ENCODE measurements at places on chromosomes 4 and X.

DNA sequence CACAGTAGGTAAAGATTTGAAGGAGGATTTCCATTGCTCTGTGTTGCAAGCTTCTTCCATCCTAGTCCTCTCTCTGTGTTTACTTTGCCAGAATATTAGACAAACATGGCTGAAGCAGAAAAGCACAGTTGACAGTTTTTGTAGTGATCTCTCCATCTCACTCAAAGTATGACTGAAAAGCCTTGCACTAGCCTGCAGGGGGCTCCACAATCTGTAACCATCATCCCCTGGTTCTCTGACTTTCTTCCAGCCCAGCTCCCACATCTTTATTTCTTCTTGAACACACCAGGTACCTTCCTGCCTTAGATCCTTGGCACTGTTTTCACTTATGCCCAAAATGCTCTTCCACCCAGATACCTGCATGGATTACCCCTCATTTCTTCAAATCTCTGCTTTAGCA is 34.1 kb upstream of the HHIP start:
- DNase-seq = no peak

DNA sequence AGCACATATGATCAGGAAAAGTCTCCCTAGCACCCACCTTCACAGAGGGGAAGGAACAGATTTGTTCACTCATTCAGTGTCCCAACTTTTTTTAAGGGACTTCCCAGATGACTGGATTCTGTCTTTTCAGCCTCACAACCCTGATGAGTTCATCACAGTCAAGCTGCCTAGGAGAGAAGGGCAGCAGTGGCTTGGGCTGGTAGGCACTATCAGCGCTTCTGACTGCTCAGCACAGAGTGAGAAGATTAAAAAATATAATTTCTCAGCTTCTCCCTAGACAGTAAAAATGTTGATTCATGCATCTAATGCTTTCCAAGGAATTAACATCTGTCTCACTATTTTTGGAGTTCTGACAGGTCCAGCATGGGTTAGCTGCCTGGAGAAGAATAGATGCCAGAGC is 328.2 kb downstream of the DTHD1 start:
- DNase-seq = no peak

- no peak for DNase-seq
These were observed 8.6 kb upstream of the TKTL2 start for GRCh38 chr4:163482190-163482589.

- no peak for DNase-seq
These were observed 52.7 kb downstream of the GABRB1 start for GRCh38 chr4:47084111-47084510.

GRCh38 chr4:45668128-45668527 is 455.7 kb downstream of the GABRG1 start:
- no peak for DNase-seq

DNA sequence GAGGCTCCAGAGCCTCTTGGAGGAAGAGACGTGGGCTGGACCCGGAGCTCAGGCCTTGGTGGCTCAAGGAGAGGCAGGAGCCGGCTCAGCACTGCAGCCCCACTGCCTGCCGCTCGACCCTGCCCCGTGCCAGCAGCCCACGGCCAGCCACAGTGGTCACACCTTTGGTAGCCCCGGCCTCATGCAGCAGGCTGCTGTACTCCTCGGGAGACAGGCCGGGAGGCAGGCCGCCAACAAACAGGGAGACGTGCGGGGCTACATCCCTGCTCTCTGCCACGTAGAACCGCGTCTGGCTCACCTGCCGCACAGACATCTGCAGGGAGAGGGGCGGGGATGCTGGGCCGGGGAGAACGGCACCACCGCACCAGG is 7.6 kb downstream of the DGKQ start:
- DNase-seq = no peak

DNA sequence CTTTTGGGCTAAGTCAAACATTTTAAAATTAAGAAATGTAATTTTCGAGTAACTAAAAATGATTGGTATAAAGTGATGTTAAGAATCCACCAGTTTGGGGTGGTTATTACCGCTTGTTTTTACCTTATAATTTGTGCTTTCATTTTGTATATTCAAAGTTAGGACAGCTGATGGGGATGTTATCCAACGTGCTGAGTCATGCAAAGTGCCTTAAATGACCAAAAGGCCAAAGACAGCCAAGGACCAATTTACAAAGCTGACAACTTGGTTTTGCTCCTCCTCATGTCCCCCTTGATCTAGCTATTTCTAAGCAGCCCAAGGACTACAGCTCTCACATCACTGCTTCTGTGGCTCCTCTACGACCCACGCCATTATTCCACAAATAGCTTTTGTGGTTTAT is 181.4 kb upstream of the PCDH7 start:
- DNase-seq = no peak

DNA sequence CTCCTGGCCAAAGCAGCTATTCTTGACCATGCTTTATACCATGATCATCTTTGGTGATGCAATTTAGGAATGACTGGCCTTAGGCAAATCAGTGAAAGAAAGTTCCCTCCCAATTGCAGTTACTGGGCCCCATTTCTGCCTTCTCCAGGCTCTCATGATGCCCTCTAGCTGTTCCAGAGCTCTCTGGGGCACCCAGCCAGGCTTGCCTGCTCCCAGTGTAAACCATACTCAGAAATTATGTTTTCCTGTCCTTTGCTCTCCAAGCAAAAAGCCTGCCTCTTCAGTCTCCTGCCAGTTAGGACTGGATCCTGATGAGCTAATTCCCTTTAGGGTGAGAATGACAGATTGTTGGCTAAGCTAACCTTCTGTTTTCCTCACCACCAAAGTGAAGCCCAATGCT is 85.3 kb upstream of the RBPJ start:
- no peak for DNase-seq

GRCh38 chr4:176498617-176499256 is 179.0 kb downstream of the SPCS3 start:
- DNase-seq = no peak

GRCh38 chr4:3711183-3712111 is 54.7 kb upstream of the ADRA2C start:
- DNase-seq = no peak

GRCh38 chrX:56000174-56000573 is 232.0 kb upstream of the KLF8 start:
- DNase-seq = no peak

DNA sequence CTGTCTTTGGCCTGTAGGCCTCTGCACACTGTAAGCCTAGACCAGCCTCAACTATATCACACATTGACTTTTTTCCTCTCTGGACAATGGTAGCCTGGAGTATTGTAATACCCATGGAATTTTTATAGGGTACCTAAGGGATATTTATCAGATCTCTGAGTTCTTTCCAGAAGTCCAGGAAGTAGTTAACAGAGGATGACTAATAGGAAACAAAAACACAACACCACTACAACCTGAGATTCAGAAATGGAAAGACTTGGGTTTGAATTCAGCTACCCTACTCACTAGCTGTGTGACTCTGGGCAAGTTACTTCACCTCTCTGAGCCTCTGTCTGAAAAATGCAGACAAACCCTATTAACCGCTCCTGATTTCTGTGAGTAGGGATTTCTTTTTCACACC is 7.7 kb upstream of the STX18 start:
- DNase-seq = no peak

- DNase-seq = no peak
These were observed 87.8 kb upstream of the FAM241A start for GRCh38 chr4:112057470-112057869.

DNA sequence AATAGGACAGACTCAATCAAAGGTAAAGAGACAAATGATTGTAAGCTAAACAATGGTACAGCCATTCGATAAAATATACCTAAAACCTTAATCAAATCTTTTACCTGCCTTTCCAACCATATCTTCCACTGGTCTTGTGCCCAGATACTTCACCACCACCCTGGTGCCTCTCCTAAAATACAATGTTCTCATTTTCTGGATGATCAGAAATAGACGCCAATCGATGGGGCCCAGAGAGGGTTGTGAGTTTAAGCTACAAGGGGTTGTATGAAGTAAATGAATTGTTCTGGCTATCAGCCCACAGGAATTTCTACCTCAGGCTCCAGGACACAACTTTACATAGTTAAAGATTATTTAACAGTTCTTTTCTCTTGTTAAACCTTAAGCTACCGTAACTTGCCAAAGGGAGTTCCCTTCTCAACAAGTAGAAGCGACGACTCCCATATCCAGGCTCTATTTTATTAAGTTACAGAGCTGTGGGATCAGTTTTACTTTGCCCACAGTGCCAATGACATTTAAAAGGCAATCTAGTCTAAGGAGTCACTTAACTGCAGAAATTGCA is 99.1 kb downstream of the CHRNA9 start:
- no peak for DNase-seq

DNA sequence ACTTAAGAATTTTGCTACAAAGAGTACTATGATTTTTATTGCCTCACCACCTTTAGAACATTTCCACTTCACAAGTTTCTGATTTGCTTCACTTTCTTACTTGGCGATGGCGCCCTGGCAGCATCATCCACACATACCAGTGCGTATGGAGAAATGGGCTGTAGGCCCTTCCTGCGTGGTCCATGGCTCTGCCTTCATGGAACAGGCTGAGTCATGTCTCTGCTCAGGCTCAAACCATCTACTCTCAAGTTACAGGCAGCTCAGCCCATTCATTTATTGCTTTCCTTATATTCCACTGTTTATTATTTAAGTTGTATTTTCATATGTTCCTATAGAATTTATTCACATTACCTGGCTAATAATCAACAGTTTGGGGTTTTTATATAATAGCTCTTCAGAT is 21.1 kb downstream of the CASP3 start:
- DNase-seq = no peak

GRCh38 chr4:7650606-7651385 is 216.1 kb upstream of the PSAPL1 start:
- no peak for DNase-seq

DNA sequence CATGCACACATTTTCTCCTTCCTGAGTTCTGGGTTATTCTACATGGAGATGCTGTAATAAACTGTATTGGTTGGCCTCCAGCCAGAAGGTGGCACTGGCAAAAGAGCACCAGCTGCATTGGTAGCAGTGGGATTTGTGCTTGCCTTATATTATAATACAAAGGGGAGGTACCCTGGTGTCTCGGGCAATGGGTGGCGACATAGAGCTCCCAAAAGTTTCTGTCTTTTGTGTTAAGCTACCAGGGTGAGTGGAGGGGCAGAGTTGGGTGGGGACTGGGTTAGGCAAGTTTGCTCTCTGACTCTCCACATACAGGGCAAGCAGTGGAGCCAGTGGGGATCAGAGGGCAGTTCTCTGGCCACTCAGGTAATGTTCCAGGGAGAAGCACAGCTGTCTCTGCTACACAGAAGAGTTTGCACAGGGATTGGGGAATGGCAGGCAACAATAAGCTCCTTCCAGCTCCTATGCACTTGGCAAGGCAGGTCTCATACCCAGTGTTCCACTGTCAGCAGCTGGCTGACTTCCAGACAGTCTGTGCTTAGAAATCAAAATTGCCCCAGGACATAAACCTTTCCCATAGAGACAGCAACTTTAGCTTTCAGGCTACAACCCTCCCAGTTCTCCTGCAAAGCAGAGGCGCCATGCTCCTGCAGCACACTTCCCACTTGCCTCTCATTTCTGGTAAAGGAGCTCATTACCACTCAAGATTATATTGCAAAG is 463.9 kb upstream of the PCDH7 start:
- no peak for DNase-seq

DNA sequence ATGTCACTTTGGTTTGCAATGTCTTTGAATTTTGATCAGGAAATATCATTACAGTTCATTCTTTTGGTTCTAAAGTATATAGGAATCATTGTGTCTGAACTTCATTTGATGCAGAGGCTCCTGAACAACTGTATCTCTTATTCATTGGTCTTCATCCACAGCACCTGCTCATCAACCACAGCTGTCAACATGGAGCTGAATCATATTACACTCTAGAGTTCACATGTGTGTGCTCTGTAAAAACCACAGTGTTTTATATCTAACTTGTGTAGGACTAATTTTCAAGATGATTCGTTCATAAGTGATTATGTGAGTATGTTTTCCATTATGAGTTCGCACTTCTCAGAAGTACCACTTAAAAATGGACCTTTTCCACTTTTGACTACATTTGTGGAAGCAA is 643.3 kb upstream of the FAM241A start:
- DNase-seq = no peak

DNA sequence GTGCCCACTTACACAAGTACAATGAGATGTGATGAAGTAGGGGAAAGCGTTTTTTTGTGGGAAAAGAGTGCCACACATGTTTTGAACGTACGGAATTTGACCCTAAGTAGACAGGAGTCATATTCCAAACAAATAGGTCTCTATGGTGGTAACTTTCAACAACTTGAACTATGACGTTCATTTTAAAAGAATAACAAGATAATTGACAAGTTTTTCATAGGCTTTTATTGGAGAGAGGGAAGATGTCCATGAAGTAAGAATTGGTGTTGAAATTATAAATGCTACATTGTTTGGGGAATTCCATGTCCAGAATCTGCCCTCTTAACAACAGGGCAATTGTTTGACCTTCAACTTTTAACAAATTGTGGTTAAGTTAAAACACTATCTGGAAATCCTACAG is 126.5 kb downstream of the GASK1B start:
- DNase-seq = no peak
